ENCODE measurements at places on chromosomes 4 and X. TPM values are rescaled to one million over a fixed set of nuclear protein-coding genes. Genes with fewer than 3 reads are reported as not detected.

SPANXA2 gene
- not detected for total RNA-seq

SPANXC gene
- not detected for total RNA-seq

ADAMTS3 gene
- total RNA-seq, result 2.5 TPM

HNRNPD gene
- total RNA-seq, result 53.9 TPM

MXRA5 gene
- total RNA-seq, result 3.8 TPM

PRICKLE3 gene
- 16.2 TPM for total RNA-seq
